Foreskin melanocyte (primary cell): ENCODE measurements at places on chromosomes 2 and 18.

DNA sequence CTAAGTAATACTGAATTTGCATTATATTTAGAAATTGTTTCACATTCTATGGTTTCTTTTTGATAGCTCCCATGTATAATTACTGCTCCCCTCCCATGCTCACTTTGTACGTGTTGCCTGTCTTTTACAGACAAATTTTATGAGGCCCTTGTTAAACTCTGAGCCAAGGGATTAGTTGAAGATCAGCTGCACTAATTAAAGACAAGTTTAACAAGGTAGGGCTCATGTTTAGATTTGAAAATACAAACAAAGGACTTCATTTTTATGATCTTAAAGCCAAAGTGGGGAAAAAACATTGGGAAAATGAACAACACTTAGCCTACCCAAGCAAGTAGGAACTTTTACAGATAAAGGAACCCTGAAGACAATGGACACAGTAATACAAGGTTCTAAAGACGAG, 46.2 kb downstream of the ARHGAP28 start:
- no peak for DNase-seq

- peak; percentile 20 for DNase-seq
Observed at GRCh38 chr2:6780765-6781274, 84.9 kb downstream of the CMPK2 start.

DNA sequence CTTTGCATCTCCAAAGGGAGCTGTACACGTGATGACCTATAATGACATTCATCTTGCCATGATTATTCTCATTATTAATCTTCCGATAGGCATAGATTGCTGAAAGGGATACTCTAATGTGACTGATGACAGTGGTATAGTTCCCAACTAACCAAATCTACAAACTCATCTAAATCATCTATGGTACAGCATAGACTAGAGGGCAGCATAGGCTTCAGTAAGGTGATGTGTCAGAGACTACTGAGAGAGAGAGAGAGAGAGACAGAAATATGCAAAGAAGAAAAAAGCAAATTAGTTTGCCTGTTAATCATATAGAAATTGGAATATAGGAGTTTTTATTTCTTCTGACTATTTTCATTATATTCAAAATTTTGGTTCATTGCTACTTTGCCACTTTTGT, 89.3 kb downstream of the CSRNP3 start:
- DNase-seq: no peak

- no peak for DNase-seq
Observed at GRCh38 chr2:44237221-44237620, 38.1 kb upstream of the SLC3A1 start.

GRCh38 chr2:70397186-70397585, 95.3 kb upstream of the FAM136A start:
- no peak for DNase-seq

GRCh38 chr18:75023473-75023872, 185.5 kb downstream of the PTGR3 start:
- DNase-seq: no peak

- no peak for DNase-seq
Observed at GRCh38 chr18:59918320-59918755, 18.5 kb downstream of the PMAIP1 start.
